ENCODE measurements at places on chromosomes 5 and 9. TPM values are rescaled to one million over a fixed set of nuclear protein-coding genes. Genes with fewer than 3 reads are reported as not detected.
A peak's percentile ranks its signal among the peaks of the same experiment; 100 is the strongest.

DNA sequence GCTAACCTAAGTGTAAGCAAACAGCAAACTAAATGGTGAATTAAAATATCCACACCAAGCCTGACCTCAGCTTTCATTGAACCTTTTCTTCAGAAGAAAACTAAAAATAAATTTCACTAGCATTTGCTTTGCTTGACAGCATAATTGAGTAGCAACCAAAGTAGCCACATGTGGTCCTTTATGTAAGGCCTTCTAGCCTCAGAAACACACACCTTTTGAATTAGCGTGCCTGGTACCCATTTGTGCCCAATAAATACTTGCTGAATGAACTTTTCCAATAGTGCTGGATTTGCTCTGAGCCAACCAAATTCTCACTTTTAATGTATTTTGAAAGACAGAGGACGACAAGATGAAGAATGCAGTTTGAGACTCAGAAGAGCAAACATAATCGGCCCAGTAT, 2.1 kb upstream of the NIPBL start:
- no peaks in the 10 kb centered on the region for H3K36me3 ChIP-seq
- H3K27me3 ChIP-seq = no peaks in the 10 kb centered on the region
- H3K27ac ChIP-seq = peak overlapping the region; percentile 88
- peaks cover 14% of the 10 kb centered on the region for H3K4me1 ChIP-seq

DNA sequence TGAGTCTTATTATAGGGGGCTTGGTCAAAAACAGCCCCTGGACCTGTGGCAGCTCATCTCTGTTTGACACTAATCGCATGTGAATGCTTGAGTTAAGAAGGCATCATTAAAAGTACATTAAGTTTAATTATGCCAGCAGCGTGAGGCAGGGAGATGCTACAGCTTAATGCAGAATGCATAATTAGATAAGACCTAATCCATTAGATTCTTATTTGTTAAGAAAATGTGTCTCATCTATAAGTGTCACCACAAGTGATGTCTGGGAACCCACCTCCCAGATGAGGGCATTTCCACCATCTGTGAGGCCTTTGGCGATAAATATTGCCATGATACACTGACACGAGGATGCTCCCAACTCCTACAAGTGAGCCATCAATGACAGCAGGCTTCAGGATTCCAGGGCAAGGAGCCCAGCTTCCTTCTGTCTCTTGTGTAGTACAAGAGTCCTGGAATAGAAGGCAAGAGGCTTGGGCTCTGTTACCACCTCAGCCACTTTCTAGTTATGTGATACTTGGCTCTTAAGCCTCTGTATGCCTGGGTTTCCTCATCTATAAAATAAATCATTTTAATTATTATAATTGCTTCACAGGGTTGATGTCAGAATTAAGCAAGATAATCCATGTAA, 202.7 kb downstream of the FAM114A2 start:
- H3K27ac ChIP-seq = no peak overlapping the region
- H3K4me3 ChIP-seq = no peak overlapping the region
- H3K27me3 ChIP-seq = no peaks in the 10 kb centered on the region

DNA sequence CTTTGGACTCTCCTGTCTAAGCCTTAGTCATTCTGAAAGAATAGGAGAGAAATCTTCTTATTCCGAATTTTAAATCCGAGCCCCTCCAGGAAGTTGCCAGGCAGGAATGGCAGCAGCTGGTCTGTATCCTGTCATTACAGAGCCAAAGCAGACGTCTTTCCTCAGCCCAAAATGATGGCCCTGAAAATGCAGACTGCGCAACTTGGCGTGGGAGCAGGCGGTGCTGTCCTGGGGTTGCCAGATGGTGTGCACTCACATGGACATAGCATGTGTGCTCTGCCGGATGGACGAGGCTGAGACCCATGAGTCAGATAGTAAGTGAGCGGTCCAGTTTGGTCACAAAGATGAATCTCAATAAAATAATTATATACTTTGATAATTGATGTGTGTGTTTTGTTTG, 410.4 kb downstream of the KCTD16 start:
- H3K36me3 ChIP-seq = no peaks in the 10 kb centered on the region

- no peaks in the 10 kb centered on the region for H3K4me1 ChIP-seq
- H3K36me3 ChIP-seq = no peaks in the 10 kb centered on the region
- no peak within 1 kb of the TSS for H3K4me3 ChIP-seq
- DNase-seq = no peak
- peaks cover 17% of the 10 kb centered on the region for H3K27me3 ChIP-seq
- H3K27ac ChIP-seq = no peak within 1 kb of the TSS
Measured at GRCh38 chr9:115117999-115118878, at the start of gene TNC. Gene TNC (minus strand): TSS chr9:115118157. CDS start chr9:115091018, 27,139 bp downstream.

GRCh38 chr5:118220556-118221195, 767.7 kb downstream of the DTWD2 start:
- H3K4me3 ChIP-seq = no peak overlapping the region
- H3K36me3 ChIP-seq = no peaks in the 10 kb centered on the region
- no peaks in the 10 kb centered on the region for H3K27me3 ChIP-seq
- H3K4me1 ChIP-seq = no peaks in the 10 kb centered on the region
- no peak for DNase-seq

- H3K27ac ChIP-seq = no peak overlapping the region
- peaks cover 15% of the 10 kb centered on the region for H3K4me1 ChIP-seq
- DNase-seq = no peak
- no peaks in the 10 kb centered on the region for H3K27me3 ChIP-seq
- no peak overlapping the region for H3K4me3 ChIP-seq
Measured at GRCh38 chr5:135371622-135372232, 27.3 kb downstream of the MACROH2A1 start.

RPP25L gene
- total RNA-seq = 15.0 TPM

- H3K27ac ChIP-seq = no peak overlapping the region
- H3K36me3 ChIP-seq = no peaks in the 10 kb centered on the region
- no peak overlapping the region for H3K4me3 ChIP-seq
Measured at GRCh38 chr5:165459232-165459631, 1953.8 kb downstream of the MAT2B start.

GRCh38 chr5:74865256-74865803, 857 bp downstream of the FAM169A start:
- no peaks in the 10 kb centered on the region for H3K27me3 ChIP-seq
- peak overlapping the region; percentile 80 for H3K4me3 ChIP-seq
- H3K36me3 ChIP-seq = no peaks in the 10 kb centered on the region
- no peak for DNase-seq
- H3K4me1 ChIP-seq = peaks cover 15% of the 10 kb centered on the region
- H3K27ac ChIP-seq = peak overlapping the region; percentile 55

GRCh38 chr5:96051401-96051830, 89.8 kb upstream of the ELL2 start:
- H3K27me3 ChIP-seq = no peaks in the 10 kb centered on the region
- no peaks in the 10 kb centered on the region for H3K4me1 ChIP-seq
- H3K36me3 ChIP-seq = no peaks in the 10 kb centered on the region
- no peak overlapping the region for H3K4me3 ChIP-seq
- no peak for DNase-seq

DNA sequence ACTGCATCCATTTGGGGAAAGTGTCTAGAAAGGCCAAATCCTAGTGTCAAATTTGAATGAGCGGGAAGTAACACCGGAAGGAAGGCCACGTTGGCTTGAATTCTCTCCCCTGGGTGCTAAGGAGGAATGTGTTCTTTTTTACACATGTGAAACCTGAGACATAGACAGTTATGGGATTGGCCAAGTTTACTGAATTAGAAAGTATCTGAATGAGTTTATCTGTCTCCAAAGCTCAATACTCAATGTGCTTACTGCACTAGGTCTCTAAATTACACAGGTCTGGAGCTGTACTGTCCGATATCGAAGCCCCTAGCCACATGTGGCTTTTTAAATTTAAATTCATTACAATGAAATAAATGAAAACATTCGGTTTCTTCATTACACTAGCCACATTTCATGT, 6.0 kb downstream of the DMRT1 start:
- no peak overlapping the region for H3K27ac ChIP-seq
- H3K4me3 ChIP-seq = no peak overlapping the region
- H3K27me3 ChIP-seq = peaks cover 27% of the 10 kb centered on the region
- DNase-seq = no peak

DNA sequence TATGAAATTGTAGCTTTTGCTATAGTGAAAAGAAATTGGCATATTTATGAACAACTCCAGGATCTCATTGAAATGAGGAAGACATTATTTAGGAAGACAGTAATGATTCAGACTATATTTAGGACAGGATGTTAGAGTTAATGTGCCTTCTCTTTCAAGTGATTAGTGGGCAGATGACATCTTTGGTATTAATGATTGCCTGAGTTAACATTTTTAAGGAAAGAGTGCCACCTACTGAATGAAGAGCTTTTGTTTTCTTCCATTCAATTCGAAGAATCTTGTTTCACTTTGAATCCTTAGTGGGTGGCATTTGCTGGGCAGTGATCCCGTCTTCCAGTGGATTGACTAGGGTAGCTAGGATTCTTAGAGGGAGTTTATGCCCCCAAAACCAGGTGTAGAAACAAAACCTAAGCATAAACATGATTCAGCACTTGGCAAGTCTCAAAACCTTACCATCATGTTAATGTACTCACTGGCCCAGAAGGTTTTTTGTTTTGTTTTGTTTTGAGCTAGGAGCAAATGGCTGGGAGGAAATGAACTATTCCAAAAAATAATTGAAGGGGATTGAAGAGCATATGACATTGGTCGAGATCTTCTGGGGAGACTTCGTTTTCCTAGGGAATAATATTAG, 23.2 kb downstream of the MAP3K1 start:
- no peaks in the 10 kb centered on the region for H3K36me3 ChIP-seq
- H3K4me1 ChIP-seq = peaks cover 10% of the 10 kb centered on the region
- DNase-seq = peak; percentile 77

GRCh38 chr5:175394601-175395000, 49.4 kb downstream of the DRD1 start:
- H3K36me3 ChIP-seq = no peaks in the 10 kb centered on the region
- no peaks in the 10 kb centered on the region for H3K27me3 ChIP-seq
- no peak overlapping the region for H3K27ac ChIP-seq
- H3K4me3 ChIP-seq = no peak overlapping the region
- no peaks in the 10 kb centered on the region for H3K4me1 ChIP-seq

DNA sequence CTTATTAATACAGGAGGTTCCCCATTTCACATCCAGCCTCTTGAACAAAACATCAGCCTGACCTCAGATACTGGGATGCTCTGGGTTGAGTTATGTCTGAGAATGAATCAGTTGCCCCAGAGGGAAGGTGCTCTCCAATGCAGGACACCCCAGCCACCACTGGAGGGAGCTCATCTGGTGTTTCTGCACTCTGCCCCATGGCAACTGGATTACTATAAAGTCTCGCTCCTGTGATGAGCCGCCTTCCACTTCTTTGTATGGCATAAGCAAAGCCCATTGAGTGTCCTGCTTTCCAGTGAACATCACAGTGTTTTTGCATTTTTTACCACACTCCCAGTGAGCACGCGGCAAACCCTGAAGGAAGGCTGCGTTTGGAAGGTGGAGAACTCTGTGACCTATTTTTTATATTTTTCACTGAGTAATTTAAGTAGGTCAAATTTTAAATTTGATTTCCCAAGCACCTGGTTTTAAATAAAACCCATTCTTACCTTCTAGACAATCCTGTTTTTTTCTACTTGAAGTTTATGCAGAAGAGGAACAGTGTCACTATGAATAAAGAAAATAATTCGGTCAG, 176.9 kb upstream of the WWC1 start:
- DNase-seq = peak; percentile 55
- H3K4me1 ChIP-seq = no peaks in the 10 kb centered on the region
- no peaks in the 10 kb centered on the region for H3K36me3 ChIP-seq
- H3K27ac ChIP-seq = no peak overlapping the region
- no peak overlapping the region for H3K4me3 ChIP-seq
- no peaks in the 10 kb centered on the region for H3K27me3 ChIP-seq

SPRY4 gene
- total RNA-seq = 0.20 TPM

DNA sequence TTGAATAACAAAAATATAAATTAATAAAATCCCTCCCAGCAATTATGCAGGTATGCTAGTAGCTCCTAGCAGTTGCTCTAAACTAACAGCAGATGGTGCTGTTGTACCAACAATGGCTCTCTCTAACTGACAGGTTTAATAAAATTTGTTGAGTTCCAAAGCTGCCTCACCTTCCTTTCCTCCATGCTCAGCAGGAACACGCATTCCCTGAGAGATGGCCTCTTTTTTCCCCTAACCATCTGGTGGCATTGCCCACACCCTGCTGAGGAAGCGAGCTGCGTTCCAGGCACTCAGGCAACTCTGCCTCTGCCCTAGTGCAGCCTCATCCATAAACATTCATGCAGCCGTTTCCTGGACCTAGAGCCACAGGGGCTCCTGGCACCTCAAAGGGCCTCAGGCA, 106.2 kb downstream of the KLHL3 start:
- H3K27me3 ChIP-seq = no peaks in the 10 kb centered on the region
- no peaks in the 10 kb centered on the region for H3K36me3 ChIP-seq
- no peak for DNase-seq
- no peaks in the 10 kb centered on the region for H3K4me1 ChIP-seq
- no peak overlapping the region for H3K4me3 ChIP-seq

DNA sequence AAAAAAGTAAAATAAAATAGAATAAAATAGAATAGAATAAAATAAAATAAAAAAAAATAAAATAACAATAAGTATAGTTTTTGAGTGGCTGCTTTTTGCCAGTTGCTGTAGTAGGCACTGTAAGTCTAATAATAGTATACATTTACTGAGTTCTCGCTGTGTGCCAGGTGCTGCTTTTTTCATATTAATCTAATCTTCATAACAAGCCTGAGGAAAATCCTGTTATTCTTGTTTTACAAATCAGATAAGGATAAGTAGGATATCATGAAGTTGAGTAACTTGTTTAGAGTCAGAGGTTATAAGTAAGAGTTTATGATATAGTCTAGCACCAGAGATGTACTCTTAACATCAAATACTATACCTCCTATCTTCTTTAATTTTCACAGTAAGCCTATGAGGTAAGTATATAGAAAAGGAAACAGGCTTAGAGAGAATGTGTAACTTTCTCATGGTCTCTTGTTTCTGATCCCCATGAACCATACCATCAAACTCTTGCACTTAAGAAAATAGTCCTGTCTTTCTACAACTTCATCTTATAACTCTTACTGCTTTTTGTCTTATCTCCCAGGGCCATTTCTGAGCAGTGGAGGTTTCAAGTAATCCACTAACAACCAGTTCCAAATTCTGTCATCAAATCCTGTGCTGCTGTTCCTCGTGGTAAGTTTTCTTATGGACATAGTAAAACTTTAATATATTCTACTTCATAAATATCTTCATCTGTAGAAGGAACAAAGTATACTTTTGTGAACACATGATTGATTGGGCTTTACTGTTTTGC, 18.7 kb downstream of the RMI1 start:
- H3K4me3 ChIP-seq = no peak overlapping the region
- no peaks in the 10 kb centered on the region for H3K27me3 ChIP-seq
- H3K36me3 ChIP-seq = peaks cover 6% of the 10 kb centered on the region
- no peaks in the 10 kb centered on the region for H3K4me1 ChIP-seq

LCP2 gene
- 376 TPM for total RNA-seq

GRCh38 chr5:163453705-163454104, 6.2 kb downstream of the NUDCD2 start:
- H3K4me3 ChIP-seq = no peak overlapping the region
- peaks cover 5% of the 10 kb centered on the region for H3K4me1 ChIP-seq
- peaks cover 22% of the 10 kb centered on the region for H3K36me3 ChIP-seq
- H3K27ac ChIP-seq = no peak overlapping the region
- no peaks in the 10 kb centered on the region for H3K27me3 ChIP-seq

CSF1R gene
- 7.8 TPM for total RNA-seq

KLHL3 gene
- 14.0 TPM for total RNA-seq

WNT8A gene
- total RNA-seq = not detected

GRCh38 chr9:121153642-121154041, 48.0 kb downstream of the RAB14 start:
- H3K4me1 ChIP-seq = no peaks in the 10 kb centered on the region
- H3K27ac ChIP-seq = no peak overlapping the region
- no peak overlapping the region for H3K4me3 ChIP-seq
- peaks cover 72% of the 10 kb centered on the region for H3K36me3 ChIP-seq
- no peaks in the 10 kb centered on the region for H3K27me3 ChIP-seq

GRCh38 chr5:34525761-34526160, 130.4 kb upstream of the RAI14 start:
- no peak overlapping the region for H3K4me3 ChIP-seq
- H3K27ac ChIP-seq = no peak overlapping the region
- no peaks in the 10 kb centered on the region for H3K36me3 ChIP-seq

Measured in natural killer cell (primary cell).